ENCODE measurements at places on chromosomes 11 and 22. TPM values are rescaled to one million over a fixed set of nuclear protein-coding genes. Genes with fewer than 3 reads are reported as not detected.

GRCh38 chr11:133230431-133230830 is 301.9 kb downstream of the OPCML start:
- no peaks in the 10 kb centered on the region for H3K36me3 ChIP-seq
- no peak for DNase-seq
- H3K27me3 ChIP-seq = peaks cover 98% of the 10 kb centered on the region
- H3K27ac ChIP-seq = no peak overlapping the region
- H3K4me1 ChIP-seq = peaks cover 25% of the 10 kb centered on the region
- no peak overlapping the region for H3K4me3 ChIP-seq

C22orf31 gene
- not detected for total RNA-seq

DNA sequence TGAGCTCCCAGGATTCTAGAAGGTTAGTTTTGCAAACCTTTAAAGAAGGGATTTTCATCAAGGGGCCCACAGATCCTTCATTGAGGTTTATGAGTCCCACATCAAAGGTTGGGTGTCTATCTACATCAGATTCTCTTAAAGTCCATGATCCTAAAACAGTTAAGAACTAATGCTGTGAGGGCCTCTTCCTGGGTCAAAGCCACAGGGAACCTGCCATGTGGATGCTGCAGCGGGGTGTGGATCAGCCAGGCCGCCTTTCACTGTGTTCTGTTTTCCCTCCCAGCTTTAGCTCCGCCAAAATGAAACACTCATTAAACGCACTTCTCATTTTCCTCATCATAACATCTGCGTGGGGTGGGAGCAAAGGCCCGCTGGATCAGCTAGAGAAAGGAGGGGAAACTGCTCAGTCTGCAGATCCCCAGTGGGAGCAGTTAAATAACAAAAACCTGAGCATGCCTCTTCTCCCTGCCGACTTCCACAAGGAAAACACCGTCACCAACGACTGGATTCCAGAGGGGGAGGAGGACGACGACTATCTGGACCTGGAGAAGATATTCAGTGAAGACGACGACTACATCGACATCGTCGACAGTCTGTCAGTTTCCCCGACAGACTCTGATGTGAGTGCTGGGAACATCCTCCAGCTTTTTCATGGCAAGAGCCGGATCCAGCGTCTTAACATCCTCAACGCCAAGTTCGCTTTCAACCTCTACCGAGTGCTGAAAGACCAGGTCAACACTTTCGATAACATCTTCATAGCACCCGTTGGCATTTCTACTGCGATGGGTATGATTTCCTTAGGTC is 5.3 kb downstream of the SERPIND1 start:
- no peak overlapping the region for H3K4me3 ChIP-seq
- no peaks in the 10 kb centered on the region for H3K4me1 ChIP-seq
- no peak for DNase-seq
- no peak overlapping the region for H3K27ac ChIP-seq

DNA sequence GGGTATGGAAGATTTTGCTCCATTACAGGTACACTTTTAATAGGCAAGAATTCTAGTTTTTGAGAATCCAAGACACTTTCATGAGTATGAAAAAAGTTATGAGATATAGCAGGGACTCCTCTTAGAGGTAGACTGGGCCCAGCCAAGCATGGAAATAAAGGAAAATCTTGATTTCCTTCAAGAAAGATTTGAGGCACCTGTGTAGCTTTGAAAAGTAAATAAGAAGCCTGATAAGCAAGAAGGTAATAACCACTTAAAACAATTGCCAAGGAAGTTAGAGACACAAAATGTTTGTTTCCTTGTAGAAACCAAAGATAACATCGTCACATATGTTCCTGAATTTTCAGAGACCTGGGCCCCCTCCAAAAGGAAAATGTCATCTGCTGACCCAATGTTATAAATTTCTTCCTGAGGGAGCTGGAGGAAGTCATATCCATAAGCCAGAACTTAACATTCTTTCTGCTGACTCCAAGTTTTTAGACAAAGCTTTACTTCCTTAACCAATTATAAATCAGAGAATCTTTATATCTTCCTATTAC is 314.5 kb upstream of the ANO3 start:
- H3K27me3 ChIP-seq = no peaks in the 10 kb centered on the region
- H3K4me3 ChIP-seq = no peak overlapping the region
- DNase-seq = no peak
- H3K36me3 ChIP-seq = no peaks in the 10 kb centered on the region

TRMT112 gene
- total RNA-seq = 257 TPM

P2RX6 gene
- total RNA-seq = 0.36 TPM

NCAM1 gene
- total RNA-seq = 20.8 TPM

DNA sequence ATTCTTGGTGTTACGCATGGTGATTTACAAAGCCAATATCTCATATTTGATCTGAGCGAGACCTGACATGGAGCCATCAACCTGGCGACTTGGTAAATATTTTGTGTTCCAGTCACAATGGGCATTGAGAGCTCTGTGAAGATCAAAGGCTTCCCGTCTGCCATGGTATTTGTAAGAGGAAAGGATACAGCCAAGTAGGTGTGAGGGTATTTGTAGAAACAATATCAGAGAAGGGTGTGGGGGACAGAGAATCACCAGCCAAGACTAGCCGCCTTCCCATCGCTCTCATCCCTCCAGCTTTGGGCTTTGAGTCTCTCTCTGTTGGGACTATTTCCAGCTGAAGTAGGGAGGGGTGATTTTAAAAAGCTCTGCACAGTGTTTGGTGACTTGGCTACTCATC is 173.4 kb upstream of the BDNF start:
- no peak for DNase-seq
- no peak overlapping the region for H3K27ac ChIP-seq
- H3K36me3 ChIP-seq = no peaks in the 10 kb centered on the region
- no peaks in the 10 kb centered on the region for H3K27me3 ChIP-seq

C11orf97 gene
- not detected for total RNA-seq

DNA sequence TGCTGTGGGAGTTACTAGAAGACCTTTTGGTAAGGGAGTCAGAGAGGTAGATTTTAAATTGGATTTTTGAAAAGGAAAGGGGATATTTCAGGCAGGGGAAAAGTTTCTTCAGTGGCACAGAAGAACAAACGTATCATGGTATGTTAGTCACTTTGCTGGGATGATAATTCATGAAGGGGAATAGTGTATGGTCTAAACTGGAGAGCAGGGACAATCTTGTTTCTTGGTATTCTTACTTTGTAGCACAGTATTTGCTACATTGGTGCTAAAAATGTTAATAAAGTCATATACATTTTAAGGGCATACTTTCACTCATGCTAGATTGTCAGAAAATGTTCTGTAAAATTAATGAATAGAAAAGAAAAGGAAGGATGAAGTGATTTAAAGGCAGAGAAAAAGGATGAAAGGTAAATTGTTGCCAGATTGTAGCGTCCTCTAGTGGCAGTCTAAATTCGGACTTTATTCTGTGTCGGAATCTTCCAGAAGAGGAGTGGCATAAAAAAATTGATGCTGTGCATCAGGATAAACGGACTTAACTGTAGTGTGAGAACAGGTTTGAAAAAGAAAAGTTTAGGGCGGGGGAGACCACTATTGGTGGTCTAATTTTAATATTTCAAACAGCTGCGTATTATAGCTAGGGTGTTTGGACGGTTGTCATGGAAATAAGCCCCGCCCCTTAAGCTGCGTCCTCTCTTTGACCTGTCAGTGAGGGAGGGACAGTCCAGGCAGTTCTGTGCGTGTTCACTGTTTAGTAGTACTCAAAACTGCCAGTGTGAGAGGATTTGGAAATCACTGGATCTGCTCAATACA is at the start of gene BCO2:
BCO2 (plus strand) TSS at position 724 of the 810 bp plus-strand sequence. CDS start 90 bp downstream, outside the sequence.
- H3K27me3 ChIP-seq = peaks cover 40% of the 10 kb centered on the region
- peak; percentile 87 for DNase-seq
- peak within 1 kb of the TSS; percentile 44 for H3K4me3 ChIP-seq

Measured in neural progenitor cell (in vitro differentiated cells).